NCI-H460 (cell line): ENCODE measurements at places on chromosomes 11 and 22.
A peak's percentile ranks its signal among the peaks of the same experiment; 100 is the strongest.

- DNase-seq = no peak
These were observed 2.5 kb downstream of the CRKL start for GRCh38 chr22:20919718-20920117.

- no peak for DNase-seq
These were observed 21.0 kb downstream of the RTN4RL2 start for GRCh38 chr11:57481315-57481714.

- no peak for DNase-seq
These were observed 16.7 kb downstream of the RNH1 start for GRCh38 chr11:490186-490929.

GRCh38 chr11:117670443-117670842 lies 126.6 kb downstream of the DSCAML1 start:
- DNase-seq = no peak

- no peak for DNase-seq
These were observed 21.4 kb upstream of the PACSIN2 start for GRCh38 chr22:43036282-43036829.

GRCh38 chr22:26259510-26259909 lies 90.2 kb downstream of the SEZ6L start:
- DNase-seq = peak; percentile 22

DNA sequence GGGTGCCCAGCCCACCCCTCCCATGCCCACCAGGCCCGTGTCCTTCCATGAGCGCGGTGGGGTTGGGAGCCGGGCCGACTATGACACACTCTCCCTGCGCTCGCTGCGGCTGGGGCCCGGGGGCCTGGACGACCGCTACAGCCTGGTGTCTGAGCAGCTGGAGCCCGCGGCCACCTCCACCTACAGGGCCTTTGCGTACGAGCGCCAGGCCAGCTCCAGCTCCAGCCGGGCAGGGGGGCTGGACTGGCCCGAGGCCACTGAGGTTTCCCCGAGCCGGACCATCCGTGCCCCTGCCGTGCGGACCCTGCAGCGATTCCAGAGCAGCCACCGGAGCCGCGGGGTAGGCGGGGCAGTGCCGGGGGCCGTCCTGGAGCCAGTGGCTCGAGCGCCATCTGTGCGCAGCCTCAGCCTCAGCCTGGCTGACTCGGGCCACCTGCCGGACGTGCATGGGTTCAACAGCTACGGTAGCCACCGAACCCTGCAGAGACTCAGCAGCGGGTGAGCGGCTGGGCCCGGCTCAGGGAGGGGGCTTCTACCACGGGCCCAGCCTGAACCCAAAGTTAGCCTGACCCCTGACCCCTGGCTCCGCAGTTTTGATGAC lies 3.0 kb downstream of the PKP3 start:
- DNase-seq = no peak

DNA sequence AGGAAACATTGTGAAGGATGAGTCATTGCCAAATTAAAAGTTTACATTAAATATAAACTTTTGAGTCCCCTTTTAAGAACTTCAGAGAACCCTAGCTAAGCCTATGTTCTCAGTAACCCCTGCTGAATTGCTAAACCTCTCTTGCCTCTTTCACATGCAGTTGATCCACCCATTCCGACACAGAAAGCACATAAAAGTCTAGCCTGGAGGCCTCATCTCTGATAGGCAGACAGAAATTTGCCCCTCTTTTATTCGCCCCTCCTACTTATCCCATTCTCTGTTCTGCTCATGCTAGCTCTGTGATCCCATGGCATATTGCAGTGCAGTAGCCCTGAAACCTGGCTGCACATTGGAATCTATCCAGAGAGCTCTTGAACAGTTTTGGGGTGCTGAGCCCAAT lies 58.2 kb upstream of the PDE3B start:
- no peak for DNase-seq

DNA sequence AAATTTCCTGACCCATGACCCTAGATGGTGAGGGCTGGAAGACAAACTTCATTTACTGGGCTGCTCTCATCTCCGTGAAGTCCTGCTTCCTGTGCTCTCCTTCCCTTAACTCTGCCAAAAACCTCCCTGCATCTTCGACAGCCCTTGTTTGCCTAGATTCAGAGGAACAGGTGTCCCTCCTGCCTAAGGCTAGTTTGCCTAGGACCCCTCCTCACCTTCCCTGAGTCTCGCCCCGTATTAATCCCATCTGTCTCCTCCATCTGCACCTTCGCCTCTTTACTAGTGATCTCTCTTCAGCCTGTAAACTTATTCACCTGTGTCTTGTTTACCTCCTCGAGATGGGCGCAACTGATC lies 33.1 kb downstream of the EIF3F start:
- DNase-seq = no peak

GRCh38 chr11:25350899-25351803 lies 854.3 kb downstream of the LUZP2 start:
- no peak for DNase-seq

- DNase-seq = no peak
These were observed 274.6 kb downstream of the BUD13 start for GRCh38 chr11:116498161-116498560.

DNA sequence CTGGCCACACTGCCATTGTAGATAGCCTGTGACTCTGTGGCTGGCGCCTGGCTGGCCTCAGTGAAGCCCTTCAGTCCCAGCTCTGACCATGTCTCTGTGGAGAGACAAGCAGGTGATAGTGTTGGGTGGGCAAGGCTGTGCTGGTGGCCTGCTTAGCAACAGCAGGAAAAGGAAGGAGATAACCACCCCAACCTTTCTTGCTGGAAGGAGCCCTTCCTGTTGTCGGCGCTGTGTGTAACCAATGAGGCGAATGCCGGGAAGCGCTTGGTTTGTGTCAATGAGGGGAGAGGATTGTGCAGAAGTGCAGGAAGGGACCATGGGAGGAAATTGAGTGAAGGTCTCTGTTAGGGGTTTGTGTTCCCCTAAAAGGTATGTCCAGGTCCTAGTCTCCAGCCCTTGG lies 27.3 kb downstream of the PARVB start:
- DNase-seq = no peak

- DNase-seq = no peak
These were observed 122.2 kb downstream of the C11orf58 start for GRCh38 chr11:16860617-16861016.

- DNase-seq = no peak
These were observed 139.0 kb downstream of the KCNC1 start for GRCh38 chr11:17873586-17873985.

DNA sequence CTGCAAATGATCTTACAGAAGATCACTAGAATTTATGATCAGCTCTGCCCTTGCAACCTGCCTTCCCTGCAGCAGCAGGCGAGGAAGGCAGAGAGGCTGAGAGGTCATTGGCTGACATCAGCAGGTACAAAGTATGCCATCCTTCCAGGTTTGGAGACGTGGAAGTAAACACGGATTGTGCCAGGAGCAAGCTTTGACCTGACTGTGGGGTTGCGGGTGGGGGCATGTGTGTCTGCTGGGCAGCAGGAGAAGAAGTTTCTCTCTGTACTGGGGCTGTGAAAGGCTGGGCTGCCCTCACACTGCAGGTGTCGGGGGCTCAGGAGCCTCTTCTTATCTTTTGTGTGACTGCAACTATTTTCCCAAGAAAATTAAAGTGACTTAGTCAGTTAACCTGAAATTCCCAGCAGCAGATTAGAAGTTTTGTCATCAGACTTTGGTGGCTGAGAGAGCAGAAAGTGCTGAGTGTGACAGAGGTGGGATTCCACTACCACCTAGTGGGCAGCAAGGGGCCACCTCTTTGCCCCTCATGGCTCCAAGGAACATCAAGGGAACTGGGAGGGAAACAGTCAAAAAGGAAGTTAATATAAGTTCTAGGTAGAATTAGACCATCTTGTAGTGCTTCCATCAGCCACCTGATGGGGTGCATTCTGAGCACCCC lies 565.9 kb downstream of the ETS1 start:
- DNase-seq = no peak

- no peak for DNase-seq
These were observed 174.5 kb downstream of the CEP164 start for GRCh38 chr11:117502015-117502778.

DNA sequence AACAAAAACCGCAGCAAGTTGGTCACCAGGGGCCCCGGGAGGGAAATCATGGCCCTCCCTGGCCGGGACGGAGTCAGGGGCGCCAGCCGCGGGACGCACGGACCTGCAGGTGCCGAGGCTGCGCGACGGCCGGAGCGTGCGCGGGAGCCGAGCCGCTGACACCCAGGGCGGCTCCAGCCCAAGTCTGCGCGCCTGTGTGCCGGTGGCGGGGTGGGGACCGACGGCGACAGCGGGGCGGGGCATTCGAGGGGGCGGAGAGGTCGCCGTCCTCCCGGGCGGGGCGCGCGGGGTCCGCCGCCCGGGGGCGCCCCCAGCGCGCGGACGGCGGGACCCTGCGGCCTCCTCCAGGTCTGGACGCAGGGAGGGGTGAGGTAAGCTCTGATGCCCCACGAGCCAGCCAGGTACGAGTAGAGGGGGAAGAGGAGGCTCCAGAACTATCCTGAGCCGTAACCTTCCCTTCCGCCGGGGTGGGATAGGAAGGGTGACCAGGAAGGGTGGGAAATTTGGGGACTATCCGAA lies at the start of gene ESAM:
Gene ESAM (minus strand): TSS at position 186 of the 519 bp plus-strand sequence. CDS start 136 bp downstream, at position 50.
- no peak for DNase-seq

- DNase-seq = no peak
These were observed 1.8 kb downstream of the SIK3 start for GRCh38 chr11:117096201-117096991.

GRCh38 chr11:32830413-32830738 lies 649 bp downstream of the PRRG4 start:
- DNase-seq = no peak

DNA sequence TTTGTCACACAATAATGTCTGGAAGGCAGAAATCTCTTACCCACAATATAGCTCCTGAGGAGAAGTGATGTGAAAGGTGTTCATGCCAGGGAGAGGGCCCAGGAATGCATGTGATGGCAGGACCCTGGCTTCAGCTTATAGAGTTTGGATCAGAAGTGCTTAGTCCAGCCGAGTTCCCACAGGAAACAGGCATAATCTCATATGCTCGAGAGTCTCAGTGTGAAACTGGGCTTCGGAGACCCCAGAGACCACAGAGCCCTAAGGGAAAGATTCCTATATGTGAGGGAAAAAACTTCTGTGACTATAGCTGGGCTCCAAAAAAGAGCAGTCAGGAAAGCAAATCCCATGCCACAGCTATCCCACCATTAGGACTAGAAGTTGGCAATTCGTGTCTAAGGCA lies at the start of gene OR52N5:
Gene OR52N5 (minus strand): TSS at position 101 of the 400 bp plus-strand sequence. CDS start 4,721 bp downstream, outside the sequence.
- no peak for DNase-seq
